Esophagus muscularis mucosa (tissue), 4 donors: ENCODE measurements at places on chromosomes 3 and 15. TPM values are rescaled to one million over a fixed set of nuclear protein-coding genes. Genes with fewer than 3 reads are reported as not detected.

DNA sequence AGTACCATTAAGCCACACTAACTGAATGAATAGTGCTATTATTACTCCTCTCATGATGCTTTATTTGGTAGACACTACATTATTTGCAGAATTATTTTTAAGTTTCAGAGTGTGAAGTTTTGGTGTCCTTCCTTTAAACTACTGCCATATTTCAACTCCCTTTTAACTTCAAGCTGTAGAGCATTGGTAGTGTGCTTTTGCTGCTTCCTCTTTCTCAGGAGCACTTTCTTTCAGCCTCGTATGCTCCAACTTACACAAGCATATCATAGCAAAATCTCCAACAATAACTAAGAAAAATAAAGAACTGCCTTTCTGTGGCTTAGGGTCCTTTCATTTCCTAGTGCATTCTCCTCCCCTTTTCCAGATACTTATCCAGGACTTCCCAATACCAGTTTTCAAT, 476.4 kb upstream of the AGTR1 start:
- DNase-seq = no peak

DNA sequence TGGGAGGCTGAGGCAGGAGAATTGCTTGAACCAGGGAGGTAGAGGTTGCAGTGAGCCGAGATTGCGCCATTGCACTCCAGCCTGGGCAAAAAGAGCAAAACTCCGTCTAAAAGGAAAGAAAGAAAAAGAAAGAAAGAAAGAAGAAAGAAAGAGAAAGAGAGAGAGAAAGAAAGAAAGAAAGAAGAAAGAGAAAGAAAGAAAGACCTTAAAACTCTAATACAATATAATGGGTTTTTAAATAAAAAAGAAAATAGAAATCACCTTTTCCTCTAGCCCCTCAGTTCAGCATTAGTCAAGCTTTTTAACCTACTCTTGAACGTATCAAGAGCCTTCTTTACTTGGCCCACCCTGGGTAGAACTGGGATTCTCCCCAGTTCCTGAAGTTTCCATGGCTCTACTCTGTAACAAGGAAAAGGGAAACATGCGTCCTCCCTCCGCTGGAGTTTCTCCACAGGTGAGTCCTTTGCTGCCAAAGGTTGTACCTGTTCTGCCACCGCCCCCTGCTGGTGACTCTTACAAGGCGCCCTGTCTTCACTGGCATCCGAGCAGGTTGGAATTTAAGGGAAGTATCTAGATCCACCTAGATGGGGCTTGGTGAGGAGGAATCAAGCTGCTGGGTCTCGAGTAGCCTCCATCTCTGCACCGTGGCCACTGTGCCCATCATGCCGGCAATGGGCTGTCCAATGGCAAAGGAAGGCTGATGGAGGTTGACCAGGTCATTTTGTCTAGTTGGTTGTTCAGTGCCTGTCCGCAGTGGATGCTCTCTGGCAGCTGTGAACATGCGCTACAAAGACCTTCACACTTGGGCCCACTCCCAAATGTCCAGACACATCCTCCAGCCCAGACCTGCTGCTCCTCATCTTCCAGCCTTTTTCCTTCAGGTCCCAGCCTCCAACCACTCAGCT, 20.6 kb upstream of the EPHB3 start:
- DNase-seq = peak; percentile 90

DNA sequence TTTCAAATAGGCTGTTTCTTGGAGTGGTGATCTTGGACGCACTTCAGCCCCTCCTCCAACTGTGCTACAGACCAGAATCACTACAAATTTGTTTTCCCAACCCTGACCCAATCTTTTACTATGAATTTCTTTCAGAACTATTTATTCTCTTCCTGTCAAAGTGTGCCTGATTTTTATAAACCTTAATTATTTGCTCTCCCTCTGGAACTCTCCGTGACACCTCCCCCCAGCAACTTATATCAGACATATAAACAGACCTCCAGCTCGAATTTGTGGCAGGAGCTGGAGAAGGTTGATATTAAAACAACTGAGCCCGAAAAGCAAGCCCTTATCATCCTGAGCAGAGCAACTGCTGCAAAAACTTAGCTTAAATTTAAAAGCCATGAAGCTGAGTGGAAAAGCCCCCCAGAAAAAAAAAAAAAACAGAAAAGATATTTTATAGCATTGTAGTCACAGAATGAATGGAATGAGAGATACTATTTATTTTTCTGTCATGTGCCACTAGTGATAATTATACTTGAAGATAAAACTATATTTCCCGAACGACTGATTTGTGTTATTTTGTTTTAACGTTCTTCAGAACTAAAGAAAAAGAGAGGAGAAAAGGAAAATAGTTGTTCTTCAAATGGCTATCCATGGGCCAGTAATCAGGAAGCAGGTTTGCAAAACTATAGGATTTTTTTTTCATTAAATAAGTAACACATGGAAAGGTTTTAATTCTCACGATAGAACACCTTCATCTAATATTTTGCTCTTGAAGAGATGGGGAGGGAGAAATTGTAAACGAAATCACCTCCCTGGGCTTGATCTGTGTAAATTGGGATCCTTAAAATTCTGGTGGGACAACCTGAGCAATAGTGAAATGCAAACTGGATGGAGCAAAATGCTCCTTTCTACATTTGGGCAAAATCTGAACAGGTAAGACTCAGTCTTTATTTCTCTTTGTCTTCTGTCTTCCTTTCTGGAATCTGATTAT, 80.8 kb downstream of the NR2F2 start:
- DNase-seq = no peak

GRCh38 chr3:11624161-11624560, 19.6 kb downstream of the VGLL4 start:
- no peak for DNase-seq

The XCR1 gene
- 0.17 TPM for total RNA-seq

The ACTC1 gene
- 8.7 TPM for total RNA-seq
